Hematopoietic multipotent progenitor cell treated with erythropoietin and hydrocortisone succinate and interleukin-3 and kit ligand, for 6 days (in vitro differentiated cells): ENCODE measurements at places on chromosomes 5 and 9.

- DNase-seq, result peak; percentile 12
These were observed 94.6 kb upstream of the HMHB1 start for GRCh38 chr5:143717400-143717799.

- no peak for DNase-seq
These were observed 69.9 kb upstream of the CDK20 start for GRCh38 chr9:88044200-88044599.

DNA sequence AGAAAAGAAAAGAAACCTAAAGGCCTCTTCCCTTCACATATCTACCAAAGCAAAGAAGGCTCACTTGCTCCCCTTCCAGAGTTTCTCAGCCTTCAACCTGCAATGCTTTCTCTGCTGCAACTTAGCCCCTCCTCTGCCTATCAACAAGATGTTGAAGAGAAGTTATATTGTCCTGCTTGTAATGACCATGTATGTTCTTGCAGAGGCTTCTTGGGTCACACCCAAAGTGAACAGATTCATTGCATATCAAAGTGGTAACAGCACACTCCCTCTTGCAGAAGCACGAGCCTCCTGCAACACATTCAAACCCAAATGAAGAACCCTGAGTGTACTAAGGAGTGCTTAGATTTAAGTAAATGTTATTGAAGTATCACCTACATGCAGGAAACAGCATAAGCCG is 494.3 kb downstream of the NTRK2 start:
- no peak for DNase-seq

GRCh38 chr9:127954831-127955293 is 17.2 kb upstream of the DPM2 start:
- no peak for DNase-seq

GRCh38 chr9:90726215-90726614 is 75.4 kb upstream of the SYK start:
- no peak for DNase-seq

DNA sequence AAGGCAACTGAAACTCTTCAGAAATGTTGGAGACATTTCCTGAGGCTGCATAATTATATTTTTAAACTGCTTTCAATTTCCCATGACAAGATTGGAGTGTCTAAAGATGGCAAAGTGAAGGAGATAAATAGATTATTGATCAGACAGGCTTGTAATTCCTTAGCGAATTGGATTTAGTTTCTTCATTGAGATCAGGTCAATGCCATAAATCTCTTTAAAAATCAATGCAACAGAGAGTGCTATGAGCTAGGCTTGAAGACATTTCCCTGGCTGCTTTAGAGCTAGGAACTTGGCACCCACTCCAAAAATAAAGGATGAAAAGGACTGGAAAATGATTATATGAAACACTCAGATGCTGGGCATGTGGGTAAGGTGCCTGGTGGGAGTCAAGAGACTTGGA is 828.4 kb downstream of the TLR4 start:
- no peak for DNase-seq

DNA sequence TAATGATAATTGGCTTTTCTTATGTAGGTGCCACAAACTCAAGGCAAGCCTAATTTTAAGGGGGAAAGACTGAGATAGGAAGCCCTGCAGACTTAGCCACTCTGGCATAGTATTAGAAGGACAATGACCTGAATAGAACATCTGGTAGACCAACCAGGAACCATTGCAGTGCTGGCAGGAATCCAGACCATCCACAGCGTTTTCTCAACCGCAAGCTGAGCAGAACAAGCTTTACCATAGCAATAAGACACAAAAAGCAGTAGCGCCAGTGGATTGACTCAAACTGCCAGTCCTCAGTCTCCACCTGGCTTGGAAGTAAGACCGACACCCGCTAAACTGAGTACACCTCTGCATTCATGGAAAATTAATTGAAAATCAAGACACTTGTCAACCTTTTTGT is 141.3 kb upstream of the LPAR1 start:
- peak; percentile 51 for DNase-seq

DNA sequence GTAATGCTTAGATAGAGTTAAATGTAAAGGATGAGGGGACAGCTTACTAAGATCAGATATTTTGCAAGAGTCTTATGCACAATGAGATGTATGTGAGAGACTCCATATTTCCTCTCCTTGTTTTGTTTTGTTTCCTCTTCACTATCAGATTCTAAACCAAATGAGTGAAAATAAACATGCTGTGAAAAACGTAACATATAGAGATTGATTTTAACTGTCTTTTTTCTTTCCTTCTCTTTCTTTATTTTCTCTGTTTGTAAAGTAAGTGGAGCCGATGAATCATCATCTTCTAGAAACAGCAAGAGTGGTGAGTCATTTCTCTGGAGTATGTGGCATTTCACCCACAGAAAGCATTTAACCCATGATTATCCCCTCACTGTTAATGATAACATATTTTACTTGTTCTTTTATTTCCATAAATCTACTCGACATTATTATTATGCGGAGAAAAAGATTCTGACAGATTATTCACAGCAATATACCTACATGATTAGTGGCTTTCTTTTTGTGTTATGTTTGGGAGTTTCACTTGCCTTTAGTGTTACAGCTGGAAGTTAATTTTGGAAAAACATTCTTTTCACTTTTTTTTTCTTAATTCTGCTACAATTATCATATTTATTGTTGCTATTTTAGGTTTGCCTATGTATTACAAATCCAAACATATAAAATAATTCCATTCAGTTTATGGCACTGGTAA is 2.1 kb upstream of the ANXA1 start:
- peak; percentile 87 for DNase-seq

- DNase-seq, result no peak
These were observed 27.3 kb upstream of the TGFBI start for GRCh38 chr5:136001466-136001981.

DNA sequence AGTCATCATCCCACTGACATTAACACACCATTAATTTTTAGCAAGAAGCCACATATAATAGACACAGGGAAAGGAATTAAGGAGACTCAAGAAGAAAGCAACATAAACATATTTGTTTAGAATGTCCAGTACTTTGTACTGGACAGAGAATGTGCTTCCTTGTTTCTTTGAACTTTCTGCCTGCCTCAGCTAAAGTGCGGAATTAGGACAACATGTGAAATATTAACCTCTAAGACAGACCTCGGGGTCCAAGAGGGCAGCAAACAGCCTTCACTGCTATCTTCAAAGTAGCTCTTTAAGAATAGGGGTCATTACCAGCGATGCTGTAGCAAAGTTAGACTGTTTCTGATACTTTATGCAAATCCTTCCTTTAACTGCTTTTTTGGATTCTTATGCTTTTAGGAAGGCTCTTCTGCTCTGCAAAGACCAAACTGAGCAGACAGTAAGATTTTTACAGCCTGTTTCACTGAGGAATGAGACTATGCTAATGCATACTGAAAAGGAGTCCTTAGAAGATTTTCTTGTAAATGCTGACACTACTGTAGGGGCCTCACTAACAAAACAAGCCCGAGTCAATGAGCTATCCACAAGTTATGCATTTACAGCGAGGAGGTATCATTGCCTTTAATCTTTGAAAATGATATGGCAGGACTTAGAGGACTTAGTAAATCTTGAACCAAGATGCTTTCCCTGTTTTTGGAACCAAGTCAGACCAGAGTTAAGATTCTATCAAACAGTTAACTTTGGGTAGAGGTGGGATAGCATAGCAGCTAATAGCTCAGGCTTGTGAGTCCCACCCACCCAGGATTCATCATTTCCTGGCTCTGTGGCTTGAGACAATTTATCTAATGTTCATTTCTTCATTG is 23.8 kb downstream of the DAB2 start:
- no peak for DNase-seq

GRCh38 chr9:128689293-128689774 is 312 bp downstream of the SET start:
- peak; percentile 65 for DNase-seq

GRCh38 chr9:70588381-70588780 is 173.9 kb upstream of the KLF9 start:
- no peak for DNase-seq

- DNase-seq, result no peak
These were observed 155.5 kb upstream of the PPP1R2B start for GRCh38 chr5:156694598-156694997.

GRCh38 chr5:39486361-39486760 is 61.6 kb upstream of the DAB2 start:
- DNase-seq, result no peak
